ENCODE measurements at places on chromosomes 7 and 10.

DNA sequence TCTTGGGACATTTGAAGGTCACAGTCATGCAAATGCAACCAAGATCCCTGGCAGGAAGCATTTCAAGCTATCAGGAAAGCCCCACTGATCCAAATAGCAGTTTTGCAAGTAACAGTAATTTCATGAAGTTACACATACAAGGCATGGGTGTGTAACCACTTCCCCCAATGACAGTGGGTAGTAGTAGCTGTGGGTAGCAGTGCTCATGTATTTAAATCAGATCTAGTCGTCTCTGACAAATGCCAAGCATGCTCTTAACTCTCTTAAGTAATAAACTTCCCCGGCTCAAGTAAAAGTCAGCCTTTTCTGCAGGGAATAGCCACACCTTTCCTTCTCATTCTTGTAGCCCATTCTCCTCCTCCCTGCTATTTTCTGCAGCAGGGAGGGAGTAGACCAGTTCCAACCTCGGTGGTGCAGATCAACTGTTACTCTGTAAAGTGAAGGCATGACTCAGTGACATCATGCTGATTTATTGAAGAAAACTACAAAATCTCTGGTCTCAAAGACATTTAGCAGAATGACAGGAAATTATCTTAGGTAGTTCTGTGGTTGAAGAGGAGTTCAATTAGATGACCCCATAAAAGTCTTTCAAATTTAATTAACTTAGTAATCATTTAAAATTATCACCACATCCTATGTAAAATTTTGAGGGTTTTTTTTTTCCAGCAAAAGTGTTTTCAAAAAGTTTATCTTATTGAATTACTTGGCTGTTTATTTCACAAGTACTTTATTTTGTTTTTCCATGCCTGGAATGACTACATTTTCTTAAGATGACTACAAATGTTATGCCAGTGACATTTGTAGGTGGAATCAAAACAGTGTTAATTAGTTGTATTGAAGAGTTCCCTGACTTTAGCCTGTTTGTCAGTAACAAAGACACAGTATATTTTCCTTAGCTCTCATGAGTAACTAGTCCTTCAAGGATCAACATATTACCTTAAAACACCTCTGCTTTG lies 568.3 kb downstream of the INHBA start:
- no peak for DNase-seq

DNA sequence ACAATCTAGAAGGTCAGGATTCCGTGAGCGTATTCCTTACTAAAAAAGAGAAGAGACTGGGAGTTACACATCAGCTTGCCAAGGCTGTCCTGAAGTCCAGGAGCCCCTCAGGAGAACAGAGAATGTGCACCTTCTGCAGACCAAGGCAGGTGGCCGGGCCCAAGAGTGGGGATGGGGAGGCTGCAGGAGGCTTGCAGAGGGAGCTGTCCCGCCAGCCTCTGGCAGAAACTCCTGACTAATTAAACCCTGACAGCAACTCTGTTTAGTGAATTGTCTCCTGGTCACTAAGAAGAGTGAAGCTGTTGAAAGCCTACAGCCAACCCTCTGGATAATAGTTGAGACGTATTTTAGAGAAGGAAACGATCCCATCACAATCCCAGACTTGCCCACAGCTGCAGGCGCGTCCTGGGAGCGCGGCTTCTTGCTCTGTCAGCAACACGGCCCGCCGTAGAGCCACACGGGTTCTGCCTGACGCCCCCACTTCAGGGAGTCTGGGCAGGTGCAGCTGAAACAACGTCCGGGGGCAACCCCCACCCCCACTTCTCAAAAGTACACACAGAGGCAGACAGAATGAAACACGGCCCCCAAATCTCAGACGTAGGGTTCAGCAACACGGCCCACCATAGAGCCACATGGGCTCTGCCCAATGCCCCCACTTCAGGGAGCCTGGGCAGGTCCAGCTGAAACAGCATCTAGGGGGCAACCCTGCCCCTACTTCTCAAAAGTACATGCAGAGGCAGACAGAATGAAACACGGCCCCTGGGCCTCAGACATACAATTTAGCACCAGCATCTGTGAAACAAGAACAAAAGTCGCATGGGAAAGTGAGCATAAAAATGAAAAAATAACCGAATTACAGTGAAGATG lies 45.2 kb downstream of the DIP2C start:
- no peak for DNase-seq

GRCh38 chr7:132738254-132738653 lies 162.0 kb upstream of the PLXNA4 start:
- DNase-seq, result no peak

DNA sequence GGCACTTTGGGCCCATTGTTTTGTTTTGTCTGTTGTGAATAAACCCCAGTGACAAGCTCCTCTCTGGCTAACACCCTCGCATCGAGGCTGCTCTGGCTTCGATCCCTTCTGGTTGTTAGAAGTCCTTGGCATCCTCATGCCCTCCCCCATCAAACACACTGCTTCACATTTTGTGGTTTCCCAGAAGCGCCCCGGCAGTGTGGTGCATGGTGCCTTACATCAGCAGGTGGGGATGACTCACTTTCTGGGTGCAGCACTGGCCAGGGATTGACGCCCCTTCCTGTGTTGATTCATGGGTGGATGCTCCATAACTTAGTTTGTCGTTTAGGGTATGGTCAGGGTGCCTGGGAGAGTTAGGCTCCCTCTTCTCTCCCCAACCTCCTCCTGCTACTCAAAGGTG lies 51.4 kb downstream of the PLPP4 start:
- DNase-seq, result no peak

- no peak for DNase-seq
These were observed 13.9 kb downstream of the DNAJC1 start for GRCh38 chr10:21989453-21990154.

- DNase-seq, result no peak
These were observed 138.6 kb downstream of the DIP2C start for GRCh38 chr10:550665-551372.

DNA sequence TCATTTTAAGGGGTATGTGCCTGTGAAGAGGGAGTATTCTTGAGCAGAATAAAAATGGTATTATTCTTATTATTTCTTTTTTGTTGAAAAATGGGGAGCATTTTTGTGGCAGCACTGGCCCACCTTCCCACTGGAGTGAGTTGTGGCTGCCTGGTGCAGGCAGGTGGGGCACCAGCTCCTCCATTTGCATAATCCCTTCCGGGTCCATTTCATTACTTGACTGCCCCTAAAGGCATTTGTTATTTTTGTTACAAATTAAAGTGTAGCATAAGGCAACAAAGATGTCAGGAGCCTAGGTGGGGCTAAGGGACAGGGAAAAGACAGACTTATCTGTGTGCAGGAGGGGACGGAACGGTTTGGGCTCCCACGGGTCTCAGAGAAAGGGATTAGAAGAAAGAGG lies 26.8 kb downstream of the GOLGA7B start:
- DNase-seq, result peak; percentile 23

DNA sequence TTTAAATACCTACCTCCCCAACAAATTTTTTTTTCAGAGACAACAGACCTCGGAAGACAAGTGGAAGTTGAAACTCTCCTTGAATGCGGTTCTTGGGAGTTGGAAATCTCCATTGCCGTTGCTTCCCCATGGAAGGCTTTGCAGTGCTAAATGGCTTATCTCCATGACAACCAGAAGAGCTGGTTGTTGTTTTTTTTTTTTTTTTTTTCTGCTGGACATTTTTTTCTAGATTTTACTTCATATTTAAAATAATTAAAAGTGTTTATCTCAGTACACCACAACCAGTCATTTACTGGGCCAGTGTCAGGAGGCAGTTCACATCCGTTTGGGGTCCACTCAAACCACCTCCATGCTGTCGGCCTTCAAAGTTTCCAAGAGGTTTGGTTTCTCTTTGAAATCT lies 348.5 kb upstream of the PRKCQ start:
- DNase-seq, result no peak

DNA sequence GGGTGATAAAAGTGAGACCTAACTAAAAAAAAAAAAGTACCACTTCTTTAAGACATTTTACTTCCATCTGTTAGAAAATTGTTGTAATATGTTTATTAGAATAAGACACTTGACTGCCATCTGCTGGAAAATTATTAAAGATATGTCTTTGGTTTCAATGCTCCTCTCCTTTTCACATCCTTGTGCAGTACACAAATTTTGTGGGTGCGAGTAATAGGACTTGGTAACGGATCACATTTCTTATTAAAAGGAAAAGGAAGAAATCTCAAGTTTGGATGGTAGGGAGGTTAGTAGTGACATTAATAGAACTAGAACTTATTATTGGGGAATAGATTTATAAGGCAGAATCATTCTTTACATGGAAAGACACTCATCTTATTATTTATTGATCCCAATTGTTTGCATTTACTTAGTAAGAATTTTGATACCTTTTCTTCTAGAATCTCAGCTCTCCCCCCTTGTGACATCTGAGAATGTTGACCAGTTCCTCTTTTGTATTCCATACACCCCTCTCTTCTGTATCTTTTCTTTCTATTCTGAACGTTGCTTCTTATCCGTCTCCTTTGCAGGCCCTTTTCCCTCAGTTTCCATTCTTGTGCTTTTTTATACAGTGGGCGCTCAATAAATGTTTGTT lies 43.0 kb upstream of the RPA3 start:
- DNase-seq, result peak; percentile 46
